Tibial nerve (tissue), 4 donors: ENCODE measurements at places on chromosomes 12 and 14.

DNA sequence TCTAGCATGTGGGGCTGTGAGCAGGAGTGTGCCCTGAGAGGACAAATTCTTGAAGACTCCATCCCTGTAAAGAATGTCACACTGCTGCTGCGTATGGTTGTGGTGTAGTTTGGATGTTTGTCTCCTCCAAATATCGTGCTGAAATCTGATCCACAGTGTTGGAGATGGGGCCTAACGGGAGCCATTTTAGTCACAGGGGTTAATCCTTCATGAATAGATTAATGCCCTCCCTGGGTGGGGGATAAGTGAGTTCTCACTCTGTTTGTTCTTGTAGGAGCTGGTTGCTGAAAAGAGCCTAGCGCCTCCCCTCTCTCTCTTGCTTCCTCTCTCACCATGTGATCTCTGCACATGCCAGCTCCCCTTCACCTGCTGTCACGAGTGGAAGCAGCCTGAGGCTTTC, 94.5 kb upstream of the VASH1 start:
- no peak for DNase-seq

- DNase-seq: no peak
These were observed 10.6 kb downstream of the CD163L1 start for GRCh38 chr12:7433276-7433822.

GRCh38 chr12:115867854-115868253, 409.6 kb downstream of the MED13L start:
- DNase-seq: no peak

GRCh38 chr14:91390165-91390778, 27.3 kb downstream of the CCDC88C start:
- DNase-seq: no peak

DNA sequence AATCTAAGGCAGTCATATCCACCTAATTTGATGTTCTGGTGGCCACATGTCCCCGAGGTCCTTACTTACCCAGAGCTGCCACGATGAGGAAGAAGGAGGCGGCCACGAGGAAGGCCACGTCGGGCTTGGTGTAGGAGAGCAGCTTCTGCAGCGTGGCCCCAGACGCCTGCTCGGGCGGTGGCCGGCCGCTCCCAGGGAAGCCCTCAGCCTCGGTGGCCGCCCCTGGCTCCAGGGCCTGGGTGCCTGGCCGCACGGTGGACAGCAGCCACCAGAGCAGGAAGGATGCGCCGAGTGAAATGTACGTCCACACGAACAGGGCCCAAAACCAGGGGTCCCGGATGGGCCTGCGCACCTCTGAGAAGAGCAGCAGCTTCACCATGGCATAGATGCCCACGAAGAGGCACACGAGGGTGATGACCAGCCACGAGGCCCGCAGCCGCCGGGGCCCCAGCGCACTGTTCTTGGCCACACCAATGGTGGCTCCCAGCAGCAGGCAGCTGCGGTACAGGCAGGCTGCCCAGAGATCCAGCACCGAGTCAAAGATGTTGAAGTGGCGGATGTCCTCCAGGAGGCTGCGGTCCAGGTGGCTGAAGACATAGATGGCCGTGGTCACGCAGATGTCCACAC, 6.6 kb downstream of the ABCB9 start:
- DNase-seq: no peak

- DNase-seq: no peak
These were observed 52.3 kb downstream of the TSPAN9 start for GRCh38 chr12:3129301-3130056.

GRCh38 chr12:103645202-103645601, 58.1 kb downstream of the STAB2 start:
- DNase-seq: no peak

DNA sequence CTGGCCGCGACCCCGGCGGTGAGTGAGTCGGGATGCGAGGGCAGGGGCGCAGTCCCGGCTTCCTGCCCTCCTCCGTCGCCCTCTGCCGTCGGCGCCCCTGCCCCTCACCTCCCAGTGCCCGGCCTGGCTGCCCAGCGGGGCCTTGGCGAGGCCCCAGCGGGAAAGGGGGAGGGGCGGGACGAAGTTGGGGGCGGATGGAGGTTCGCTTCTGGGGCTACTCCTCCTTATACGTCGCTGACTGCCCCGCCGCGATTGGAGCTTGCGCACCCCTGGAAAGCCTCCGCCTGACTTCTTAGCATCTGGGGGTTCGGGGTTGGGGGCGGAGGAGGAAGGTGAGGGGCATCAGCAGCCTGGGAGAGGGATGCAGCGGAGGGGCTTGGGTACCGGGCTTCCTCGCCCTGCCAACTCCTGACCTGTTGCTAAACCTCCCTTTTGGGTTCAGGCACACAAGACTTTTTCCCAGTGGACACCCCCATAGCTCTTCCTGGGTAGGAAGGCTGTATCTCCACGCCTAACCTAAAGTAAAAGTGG, 406 bp downstream of the TMEM263 start:
- peak; percentile 54 for DNase-seq

DNA sequence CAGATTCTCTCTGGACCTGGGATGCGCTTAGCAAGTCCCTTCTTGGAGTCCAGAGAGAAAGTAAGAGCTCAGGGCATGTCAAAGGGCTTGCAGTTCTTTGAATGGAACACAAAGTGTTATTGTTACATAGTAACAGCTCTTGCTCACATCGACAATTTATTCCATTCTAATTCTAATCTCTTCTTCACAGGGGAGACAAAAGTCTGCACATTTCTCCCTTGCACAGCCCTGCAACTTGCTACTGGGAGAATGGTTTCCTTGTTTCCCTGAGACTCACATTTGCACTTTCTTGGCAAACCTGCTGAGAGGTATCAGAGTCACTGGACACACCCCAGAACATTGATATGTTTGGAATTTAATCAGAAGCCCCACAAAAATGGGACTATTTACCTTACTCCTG, 209.9 kb upstream of the IGF1 start:
- no peak for DNase-seq

DNA sequence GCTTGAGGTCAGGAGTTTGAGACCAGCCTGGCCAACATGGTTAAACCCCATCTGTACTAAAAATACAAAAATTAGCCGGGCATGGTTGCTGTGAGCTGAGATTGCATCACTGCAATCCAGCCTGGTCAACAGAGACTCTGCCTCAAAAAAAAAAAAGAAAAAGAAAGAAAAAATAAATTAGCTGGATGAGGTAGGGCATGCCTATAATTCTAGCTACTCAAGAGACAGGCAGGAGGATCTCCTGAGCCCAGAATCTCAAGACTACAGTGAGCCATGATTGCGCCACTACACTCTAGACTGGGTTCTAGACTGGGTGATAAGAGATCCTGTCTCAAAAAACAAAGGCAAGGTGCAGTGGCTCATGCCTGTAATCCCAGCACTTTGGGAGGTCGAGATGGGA, 16.9 kb downstream of the PPP4R3A start:
- no peak for DNase-seq

DNA sequence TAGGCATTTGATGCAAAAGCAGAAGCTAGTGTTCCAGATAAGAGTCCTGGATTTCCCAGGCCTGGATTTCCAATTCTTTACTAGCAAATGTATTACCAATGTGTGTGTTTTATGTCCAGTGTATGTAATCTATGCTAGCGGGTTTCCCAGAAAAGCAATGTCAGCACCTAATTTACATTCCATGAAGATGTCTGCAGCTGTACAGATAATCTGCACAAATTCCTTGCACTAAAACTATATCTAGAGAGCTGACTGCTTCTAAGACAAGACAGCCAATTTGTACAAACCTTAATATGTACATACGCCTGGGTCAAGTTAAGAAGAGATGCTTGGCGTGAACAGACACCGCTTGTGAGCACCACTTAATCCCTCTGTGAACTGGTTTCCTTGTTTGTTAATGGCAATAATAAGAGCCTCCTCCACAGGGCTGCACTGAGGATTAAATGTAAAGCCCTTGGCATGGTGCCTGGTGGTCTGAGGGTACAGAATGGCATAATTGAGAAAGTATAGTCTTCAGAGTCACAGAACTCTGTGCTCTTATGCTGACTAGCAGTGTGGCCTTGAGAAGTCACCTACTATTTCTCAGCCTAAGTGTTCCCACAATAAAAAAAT, 185.6 kb downstream of the EPS8 start:
- DNase-seq: no peak

DNA sequence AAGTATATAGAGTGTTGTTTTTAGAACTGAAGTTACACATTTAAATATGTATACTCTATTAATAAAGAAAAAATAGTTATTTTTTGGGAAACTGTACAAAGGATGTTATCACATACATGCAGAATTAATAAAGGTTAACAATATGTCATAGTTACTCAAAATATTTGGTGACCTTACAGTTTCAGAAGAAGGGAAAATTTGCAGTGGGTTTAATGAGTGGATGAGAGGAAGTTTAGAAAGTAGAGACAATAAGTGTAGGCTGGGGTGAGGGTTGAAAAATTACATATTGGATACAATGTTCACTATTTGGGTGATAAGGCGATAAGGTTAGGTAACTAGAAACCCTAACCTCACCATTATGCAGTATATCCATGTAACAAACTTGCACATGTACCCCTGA, 13.5 kb downstream of the WNK1 start:
- no peak for DNase-seq

- peak; percentile 40 for DNase-seq
These were observed 48.0 kb downstream of the DRAM1 start for GRCh38 chr12:101925361-101925760.
